Right ventricle myocardium inferior (tissue), 1 donor: ENCODE measurements at places on chromosomes 11 and 22. TPM values are rescaled to one million over a fixed set of nuclear protein-coding genes. Genes with fewer than 3 reads are reported as not detected.

DNA sequence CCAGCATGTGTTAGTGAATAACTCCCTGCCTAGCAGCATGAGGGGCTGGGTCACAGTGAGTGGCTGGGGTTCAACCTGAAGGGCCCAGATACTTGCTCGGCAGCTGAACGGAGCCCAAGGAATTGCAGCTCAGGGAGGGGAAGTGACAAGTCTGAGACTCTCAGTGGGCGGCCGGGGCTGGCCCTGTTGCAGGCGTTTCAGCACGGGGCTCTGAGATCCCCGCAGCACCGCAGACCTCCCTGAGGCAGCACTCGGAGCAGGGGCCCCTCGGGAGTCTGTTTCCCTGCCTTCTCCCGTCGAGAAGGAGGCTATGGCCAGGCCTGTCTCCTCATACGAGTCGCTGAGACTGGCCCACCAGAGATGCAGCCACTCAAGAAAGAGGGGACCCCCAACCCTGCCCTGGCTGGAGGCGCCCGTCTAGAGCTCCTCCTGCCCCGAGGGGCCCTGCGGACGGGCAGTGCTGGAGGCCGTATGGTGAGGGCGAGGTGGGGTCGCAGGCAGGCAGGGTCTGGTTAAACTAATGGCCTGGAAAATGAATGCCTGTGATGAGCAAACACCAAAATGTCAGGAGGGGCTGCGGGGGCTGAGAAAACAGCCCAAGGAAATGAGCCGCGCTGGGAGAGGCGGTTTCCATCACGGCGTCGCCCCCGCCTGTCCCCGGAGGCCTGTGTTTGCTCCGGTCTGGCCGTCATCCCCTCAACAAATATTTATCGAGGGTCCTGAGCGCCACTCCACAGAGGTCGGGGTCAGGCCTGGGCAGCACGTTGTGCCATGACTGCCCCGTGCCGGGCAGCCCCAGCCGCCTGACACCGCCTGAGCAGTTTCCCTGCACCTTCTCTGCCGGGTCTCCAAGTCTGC is 9.3 kb downstream of the TSSC4 start:
- no peak for DNase-seq

- no peak for DNase-seq
Observed at GRCh38 chr11:27395556-27396258, 32.7 kb upstream of the CCDC34 start.

DNA sequence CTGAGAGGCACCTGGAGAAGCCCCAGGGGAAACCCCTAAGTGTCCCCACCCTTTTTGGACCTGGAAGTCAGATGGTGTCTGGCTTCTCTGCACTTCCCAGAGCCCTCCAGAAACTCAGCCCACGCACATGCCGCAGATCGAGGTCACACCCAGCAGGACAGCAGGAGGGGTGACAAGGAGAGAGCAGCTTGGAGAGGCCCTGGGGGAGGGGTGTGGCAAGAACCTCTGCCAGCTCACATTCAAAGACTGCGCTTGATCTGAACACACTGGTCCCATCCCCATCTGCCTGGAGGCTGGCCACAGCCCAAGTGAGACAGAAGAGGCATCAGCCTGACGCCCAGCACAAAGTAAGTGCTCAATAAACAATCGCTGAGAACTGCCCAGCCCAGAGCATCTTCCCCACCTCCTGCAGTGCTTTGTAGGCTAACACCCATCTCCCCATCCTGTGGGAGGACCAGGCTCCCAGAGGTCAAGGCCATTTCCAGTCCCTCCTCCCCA is 21.4 kb downstream of the TMPRSS6 start:
- no peak for DNase-seq

- no peak for DNase-seq
Observed at GRCh38 chr11:117087446-117087845, 10.8 kb downstream of the SIK3 start.

JAML gene
- total RNA-seq = 3.3 TPM

RHOD gene
- 62.5 TPM for total RNA-seq

MMP11 gene
- 28.0 TPM for total RNA-seq
